ENCODE measurements at places on chromosomes 4 and X.

- DNase-seq, result no peak
Observed at GRCh38 chr4:153206534-153206933, 2.3 kb downstream of the TRIM2 start.

GRCh38 chr4:175087145-175087544 lies 169.0 kb downstream of the ADAM29 start:
- DNase-seq, result no peak

DNA sequence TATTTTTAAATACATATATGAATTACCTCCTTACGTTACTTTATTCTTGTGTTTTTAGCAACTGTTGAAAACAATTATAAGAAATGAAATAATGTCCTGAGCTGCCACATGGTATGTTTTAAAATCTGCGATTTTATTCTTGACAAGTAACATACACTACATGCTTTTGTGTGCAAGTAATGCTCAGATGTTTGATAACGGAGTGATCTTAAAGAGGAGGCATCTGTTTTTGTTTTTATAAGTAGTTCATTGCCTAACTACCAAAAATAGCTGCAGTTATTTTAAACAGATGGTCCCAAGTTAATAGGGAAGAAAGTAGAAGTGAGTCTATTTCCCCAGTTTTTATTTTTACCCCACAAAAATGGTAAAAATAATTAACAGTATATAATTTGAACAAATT lies 55.2 kb downstream of the GAB1 start:
- peak; percentile 51 for DNase-seq

- DNase-seq, result no peak
Observed at GRCh38 chr4:95084584-95084983, 326.8 kb downstream of the BMPR1B start.

- DNase-seq, result no peak
Observed at GRCh38 chrX:155744534-155744933, 131.8 kb upstream of the TMLHE start.

GRCh38 chrX:850471-850916 lies 219.9 kb downstream of the SHOX start:
- no peak for DNase-seq

DNA sequence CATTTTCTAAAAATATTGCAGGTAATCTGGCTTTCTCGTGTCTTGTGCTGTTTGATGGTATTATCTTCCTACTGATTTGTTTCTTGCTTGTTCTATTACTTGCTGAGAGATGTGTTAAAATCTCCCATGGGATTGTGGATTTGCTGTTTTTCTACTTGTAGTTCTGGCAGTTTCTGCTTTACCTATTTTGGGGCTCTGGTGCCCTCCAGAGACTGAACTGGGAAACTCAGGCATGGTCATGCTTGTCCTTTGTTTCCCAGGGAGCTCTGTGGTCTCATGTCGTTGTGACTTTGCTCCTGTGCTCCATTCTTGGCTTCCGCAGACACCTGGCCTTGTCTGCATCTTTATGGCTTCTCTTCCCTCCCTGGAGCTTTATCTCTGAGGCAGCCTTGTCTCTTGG lies 39.5 kb downstream of the NSD2 start:
- peak; percentile 78 for DNase-seq

- peak; percentile 22 for DNase-seq
Observed at GRCh38 chr4:65089666-65090065, 580.6 kb downstream of the EPHA5 start.

DNA sequence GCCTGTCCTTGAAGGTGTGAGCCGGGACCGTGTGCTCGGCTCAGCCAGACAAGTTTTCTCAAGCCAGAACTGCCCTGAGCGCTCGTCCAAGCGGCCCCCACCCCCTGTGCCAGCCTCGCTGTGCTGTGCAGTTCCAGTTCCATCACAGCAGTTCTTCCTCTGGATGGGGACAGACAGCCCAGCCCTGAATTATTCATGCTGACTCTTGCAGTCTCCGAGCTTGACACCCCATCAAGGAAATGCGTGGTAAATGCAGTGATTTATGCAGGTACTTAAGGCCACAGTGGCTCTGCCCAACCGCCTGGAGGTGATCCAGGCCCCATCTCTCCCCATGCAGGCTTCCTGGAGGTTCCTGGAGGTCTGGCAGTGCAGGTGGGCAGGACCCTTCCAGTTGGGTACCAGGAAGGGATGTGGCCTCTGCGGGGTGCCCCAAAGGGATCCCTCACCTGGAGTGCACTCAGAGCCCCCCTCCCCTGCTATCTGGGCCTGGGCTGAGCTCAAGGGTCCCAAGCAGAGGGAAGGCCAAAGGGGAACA lies 44.8 kb upstream of the HMX1 start:
- DNase-seq, result no peak

GRCh38 chr4:171779301-171779700 lies 33.9 kb upstream of the GALNTL6 start:
- DNase-seq, result no peak

DNA sequence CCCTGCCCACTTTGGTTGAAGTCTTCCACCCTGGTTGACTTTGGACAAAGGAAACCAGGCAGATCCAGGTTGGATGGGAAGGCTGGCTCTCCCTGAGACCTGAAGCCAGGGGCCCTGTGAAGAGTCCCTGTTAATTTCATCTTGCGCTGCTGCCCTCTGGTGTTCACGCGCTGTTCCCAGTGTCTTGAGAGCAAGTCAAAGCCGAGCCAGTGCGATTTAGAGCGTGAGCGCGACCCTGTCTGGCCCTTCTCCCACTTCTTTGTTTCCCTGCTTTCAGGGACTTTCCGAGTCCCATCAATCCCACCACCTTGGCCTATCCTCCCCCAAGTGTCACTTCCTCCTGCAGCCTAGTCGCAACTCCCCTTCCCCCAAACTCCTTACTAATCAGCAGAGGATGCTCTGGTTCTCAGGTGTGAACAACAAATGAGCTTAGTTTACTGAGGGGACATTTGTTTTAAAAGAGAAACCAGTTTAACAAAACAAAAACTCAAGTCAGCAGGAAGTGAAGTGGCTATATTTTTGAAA lies 25.8 kb upstream of the CHRNA9 start:
- peak; percentile 83 for DNase-seq

All from mesenchymal stem cell (in vitro differentiated cells and primary cell).